NCI-H2107 (cell line): ENCODE measurements at places on chromosomes 6 and 20.

DNA sequence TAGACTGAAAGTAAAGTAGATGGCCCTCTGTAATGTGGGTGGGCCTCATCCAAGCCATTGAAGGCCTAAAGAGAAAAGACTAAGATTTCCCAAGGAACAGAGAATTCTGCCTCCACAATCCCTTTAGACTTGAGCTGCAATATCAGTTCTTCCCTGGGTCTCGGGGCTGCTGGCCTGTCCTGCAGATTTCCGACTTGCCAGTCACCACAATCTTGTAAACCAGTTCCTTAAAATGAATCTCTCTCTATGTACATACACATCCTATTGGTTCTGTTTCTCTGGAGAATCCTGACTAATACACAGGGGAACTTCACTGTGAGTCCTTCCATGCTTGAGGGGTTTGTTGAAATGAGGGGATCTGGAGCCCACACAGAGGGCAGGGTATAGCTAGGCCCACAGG is 12.9 kb downstream of the CCDC170 start:
- DNase-seq, result no peak

DNA sequence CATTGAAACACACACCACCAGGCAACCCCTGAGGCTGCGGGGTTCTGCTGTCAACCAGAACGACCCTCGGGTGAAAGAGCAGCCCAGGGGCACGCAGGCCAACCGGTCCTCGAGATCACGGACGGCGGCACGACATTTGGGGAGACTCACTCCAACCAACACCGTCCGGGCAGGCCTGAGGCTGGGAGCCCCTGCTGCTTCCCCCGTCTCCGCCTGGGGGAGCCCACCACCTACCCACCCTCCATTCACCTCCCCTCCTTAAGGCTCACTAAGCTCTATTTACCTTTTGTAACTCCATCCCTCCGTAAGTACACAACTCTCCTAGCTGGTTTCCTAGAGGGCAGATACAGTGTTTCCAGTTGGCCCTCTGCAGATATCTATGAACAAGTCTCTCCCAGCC is 971.3 kb upstream of the DEFB115 start:
- no peak for DNase-seq

DNA sequence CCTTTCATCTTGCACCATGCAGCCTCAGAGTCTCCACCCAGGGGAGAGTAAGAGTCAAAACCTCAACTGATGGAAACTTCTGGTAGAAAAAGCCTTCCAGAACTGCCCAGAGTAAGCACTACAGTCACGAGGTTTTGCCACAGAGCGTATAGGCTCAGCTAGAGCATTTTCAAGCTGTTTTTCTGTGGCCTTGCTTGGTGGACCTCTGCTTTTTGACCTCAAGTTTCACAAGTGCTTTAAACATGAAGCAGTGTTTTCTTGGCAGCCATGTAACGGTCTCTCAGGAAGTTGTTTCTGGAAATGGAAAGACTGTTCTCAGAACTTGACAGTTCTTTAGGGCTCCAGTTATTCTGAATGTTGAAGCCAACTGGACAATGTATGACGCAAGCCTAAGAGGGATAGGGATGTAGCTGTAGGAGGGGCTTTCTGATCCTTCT is 146.5 kb downstream of the ZDHHC14 start:
- no peak for DNase-seq

- DNase-seq, result no peak
Observed at GRCh38 chr6:34514112-34514511, 42.0 kb downstream of the SPDEF start.

DNA sequence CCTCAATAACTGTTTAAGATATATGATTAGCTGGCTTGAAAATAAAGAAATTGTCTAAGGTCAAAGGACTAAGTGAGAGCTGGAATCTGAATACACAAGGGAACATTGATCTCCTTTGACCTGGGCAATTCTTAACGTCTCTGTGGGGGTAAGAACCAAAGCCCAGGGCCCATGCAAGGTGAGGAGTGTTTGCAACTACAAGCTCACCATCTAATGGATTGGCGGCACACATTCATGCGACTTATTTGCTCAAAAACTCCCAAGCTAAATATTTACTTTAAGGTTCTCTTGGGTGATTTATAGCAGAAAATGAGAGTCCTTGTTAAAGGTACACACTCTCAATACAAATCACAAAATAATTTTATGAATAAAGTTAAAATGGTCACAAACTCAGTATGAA is 392.0 kb upstream of the FLRT3 start:
- DNase-seq, result no peak

DNA sequence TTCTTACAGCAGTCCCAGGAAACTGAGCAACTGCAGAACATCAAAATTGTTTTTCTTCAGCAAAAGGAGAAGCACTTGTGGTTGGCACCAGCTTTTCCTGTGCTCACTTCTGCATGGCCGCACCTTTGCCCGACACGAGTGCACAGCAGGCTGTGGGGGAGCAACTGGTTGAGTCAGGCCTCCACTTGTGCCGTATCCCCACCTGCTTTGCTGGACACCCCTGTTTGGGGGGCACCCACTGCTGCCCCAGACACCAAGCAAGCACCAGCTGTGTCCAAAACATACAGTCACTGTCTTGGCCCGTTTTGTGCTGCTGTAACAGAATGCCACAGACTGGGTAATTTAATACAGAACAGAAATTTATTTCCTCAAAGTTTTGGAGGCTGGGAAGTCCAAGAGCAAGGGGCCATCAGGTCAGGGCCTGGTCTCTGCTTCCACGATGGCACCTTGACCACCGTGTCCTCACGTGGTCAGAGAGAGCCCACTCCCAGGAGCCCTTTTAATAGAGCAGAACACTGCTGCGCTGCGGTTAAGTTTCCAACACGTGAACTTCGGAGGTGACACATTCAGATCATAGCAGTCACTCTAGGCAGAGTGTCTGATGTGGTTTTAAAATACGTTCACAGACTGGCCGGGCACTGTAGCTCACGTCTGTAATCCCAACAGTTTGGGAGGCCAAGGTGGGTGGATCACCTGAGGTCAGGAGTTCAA is 8.7 kb upstream of the GMEB2 start:
- no peak for DNase-seq

- no peak for DNase-seq
Observed at GRCh38 chr6:41917528-41917927, 3.4 kb downstream of the MED20 start.

GRCh38 chr6:52576054-52576391 is 837 bp downstream of the TRAM2 start:
- DNase-seq, result no peak

- DNase-seq, result no peak
Observed at GRCh38 chr6:133707456-133707855, 181.5 kb upstream of the TCF21 start.

- DNase-seq, result no peak
Observed at GRCh38 chr6:114862819-114863218, 520.0 kb upstream of the HS3ST5 start.

- no peak for DNase-seq
Observed at GRCh38 chr20:37565134-37565811, 37.6 kb upstream of the BLCAP start.

GRCh38 chr20:33022694-33023438 is 8.6 kb upstream of the BPIFB6 start:
- DNase-seq, result no peak

DNA sequence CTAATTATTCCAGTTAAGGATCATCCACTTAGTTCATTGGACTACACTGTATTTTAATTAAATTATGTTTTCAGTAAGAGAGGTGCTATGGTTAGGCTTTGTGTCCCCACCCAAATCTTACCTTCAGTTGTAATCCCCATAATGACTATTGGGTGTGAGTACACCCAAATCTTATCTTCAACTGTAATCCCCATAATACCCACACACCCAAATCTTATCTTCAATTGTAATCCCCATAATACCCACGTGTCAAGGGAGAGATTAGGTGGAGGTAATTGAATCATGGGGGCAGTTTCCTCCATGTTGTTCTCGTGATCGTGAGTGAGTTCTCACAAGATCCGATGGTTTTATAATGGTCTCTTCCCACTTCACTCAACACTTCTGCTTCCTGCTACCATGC is 208.0 kb upstream of the PHACTR1 start:
- no peak for DNase-seq

DNA sequence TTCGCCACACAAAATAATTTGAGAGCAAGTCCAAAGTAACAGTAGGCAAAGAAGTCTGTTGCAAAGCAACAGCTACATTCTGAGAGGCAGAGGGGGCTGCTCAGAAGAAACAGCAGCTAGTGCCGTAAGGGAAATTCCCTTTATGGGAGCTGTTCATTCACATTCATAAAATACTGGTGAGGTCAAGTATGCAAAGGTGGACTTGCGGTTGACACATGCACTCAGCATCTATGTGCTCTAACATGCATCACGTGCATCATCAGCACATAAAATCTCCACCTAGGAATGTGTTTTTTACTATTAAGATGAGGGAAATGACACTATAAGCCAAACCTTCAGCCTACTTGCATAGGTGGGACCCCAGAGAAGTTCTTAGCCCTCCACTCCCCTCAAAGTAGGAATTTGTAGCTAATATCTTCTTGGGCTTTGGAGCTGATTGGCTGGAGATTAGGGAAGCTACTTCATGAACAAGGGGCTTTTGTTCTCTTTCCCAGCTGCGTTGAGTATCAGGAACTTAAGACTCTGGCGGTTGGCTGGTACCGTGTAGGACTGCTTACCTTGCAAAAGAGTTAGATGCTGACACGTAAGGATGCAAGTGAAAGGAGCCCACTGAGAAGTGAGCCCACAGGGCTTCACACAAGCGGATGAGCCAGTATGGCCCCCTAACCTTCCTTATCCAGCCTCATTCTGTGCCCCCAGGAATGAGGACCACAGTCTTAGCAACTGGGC is 12.4 kb downstream of the CST3 start:
- no peak for DNase-seq

DNA sequence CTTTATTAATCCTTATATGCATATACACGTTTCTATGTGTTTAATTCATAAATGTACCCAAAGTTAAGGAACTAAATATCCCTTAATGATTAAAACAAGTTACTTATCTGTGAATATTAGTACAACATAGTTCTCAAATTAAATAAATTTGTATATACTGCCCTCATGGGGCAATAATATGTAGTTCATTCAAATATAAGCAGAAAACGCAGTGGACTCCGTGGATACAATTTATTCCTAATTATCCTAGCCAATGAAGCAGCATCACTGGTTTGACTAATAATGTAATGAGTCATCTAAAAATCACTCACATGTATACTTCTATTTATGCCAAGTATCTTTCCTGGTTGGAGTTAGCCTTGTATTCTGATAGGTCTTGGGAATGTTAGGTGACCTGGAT is 111.6 kb downstream of the TBC1D32 start:
- no peak for DNase-seq

DNA sequence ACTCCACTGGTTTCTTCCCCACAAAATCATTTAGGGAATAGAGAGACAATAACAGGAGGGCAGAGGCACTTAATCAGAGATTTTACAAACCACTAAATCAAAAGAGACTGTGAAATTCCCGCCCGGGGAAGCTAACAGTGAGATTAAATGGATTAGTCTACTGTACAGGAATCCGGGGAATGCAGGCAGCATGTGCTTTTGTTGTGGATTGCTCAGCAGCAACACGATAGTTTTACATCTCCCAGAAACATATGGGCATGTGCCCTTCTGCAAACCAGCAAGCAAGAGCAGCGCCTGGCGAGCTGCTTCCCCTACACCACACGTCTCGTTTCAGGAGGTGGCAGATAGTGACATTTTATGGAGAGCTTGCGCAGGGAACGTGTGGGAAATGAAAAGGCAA is 382.3 kb downstream of the CD83 start:
- no peak for DNase-seq

DNA sequence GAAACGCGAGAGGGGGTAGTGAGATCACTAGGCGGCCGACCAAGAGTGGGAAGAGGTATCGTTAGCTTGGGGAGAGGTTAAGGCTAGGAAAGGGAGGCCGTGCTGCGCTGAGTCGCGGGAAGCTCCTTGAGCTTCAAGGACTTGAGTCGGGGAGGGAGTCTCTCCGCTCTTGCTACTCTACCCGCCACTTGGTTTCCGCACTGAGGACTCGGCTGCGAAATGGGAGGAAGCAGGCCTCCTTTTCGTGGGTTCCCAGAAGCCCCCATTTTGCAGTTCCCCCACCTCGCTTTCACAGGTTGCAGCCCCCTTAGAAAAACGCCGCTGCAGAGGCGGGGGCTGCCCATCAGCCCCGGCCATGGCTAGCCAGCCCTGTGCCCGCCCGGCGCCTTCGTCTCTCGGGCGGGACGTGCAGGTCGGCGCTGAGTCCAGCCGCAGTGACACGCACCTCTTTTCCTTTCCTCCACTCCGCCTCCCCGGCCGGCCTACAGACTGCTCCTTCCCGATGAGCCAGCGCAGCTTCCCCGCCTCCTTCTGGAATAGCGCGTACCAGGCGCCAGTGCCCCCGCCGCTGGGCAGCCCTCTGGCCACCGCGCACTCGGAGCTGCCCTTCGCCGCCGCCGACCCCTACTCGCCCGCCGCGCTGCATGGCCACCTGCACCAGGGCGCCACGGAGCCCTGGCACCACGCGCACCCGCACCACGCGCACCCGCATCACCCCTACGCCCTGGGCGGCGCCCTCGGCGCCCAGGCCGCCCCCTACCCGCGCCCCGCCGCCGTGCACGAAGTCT is 4.9 kb downstream of the VGLL2 start:
- DNase-seq, result no peak

GRCh38 chr6:117870486-117871242 is 36.4 kb upstream of the SLC35F1 start:
- DNase-seq, result no peak

DNA sequence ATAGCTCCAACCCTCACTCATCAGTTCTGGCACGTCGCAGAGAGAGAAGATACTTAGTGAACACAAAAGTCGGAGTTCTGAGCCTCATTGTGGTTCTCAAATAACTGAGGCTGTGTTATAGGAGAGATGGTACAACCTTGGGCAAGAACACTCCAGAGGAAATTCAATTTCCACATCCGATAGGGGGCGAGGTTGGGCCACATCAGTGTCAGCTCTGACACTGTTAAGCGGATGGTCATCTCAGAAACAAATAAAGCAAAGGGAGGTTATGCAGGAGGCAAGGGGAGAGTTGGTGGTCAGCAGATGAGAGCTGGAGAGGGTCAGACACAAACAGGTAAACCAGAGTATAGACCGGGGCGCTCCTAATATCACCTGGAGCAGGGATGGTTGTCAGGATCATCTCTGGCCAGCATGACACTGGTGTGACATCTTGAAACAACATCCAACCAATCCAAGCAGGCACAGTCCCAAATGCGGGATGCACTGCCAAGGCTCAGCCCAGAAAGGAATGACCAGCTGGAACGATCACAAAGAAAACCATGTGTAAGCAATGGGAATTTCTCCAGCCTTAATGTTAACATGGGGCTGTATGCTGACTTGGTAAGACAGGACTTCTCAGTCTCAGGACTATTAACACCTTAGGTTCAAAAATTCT is 331.8 kb downstream of the HACE1 start:
- DNase-seq, result no peak

DNA sequence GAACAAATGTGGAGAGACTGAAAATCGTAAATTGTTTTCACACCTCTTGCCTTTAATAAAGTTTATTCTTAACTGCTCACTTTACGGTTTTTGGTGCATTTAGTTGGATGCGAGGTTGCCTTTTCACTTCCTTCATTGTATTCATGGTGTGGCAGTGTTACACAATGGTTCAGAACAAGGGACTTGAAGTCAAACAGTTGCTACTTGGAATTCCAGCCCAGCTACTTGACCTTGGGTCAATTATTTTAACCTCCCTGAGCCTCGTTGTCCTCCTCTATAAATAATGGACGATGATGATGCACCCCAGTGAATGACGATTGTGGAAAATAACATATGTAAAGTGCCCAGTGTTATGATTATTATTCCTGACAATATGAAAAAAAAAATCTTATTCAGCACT is 72.3 kb downstream of the CARMIL1 start:
- no peak for DNase-seq
